ENCODE measurements at places on chromosomes 1 and 21.

GRCh38 chr1:16286122-16286521, 49.1 kb upstream of the CPLANE2 start:
- no peak for DNase-seq

- no peak for DNase-seq
Observed at GRCh38 chr1:189803364-189803763, 674.3 kb downstream of the BRINP3 start.

- no peak for DNase-seq
Observed at GRCh38 chr1:222097588-222097987, 355.7 kb upstream of the DUSP10 start.

DNA sequence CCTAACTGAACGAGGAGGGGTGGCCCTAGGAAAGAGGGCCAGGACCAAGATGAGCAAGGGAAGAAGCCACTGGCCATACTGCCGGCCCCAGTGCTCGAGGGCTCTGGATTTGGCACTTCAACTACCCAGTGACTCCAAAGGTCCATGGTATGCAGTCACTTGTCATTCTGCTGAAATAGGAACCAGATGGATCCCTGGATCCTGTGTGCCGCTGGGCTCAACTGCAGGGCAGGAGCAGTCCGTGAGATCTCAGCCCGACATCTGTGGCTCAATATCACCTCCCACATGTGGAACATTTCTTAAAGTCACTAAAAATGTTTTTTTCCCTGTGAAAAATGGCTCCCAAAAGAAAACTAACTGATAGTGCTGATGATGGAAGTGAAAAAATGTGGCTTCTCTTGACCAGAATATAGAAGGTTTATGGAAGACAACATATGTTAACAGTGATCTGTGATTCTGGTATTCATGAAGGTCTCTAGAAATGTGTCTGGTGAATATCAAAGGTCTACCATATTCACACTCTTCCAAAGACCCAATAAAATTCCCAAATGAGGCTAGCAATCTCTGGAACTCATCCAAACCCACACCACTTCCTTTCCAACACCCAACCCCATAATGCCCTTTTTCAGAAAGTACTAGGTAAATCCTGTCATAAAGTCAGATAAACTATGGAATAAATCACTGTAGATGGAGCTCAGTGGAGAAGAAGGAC, 24.1 kb downstream of the PAFAH2 start:
- no peak for DNase-seq
